Diencephalon (tissue), 1 donor: ENCODE measurements at places on chromosomes 5 and 9. TPM values are rescaled to one million over a fixed set of nuclear protein-coding genes. Genes with fewer than 3 reads are reported as not detected.

The GRIA1 gene
- 141 TPM for total RNA-seq

The ENTPD8 gene
- total RNA-seq = not detected

The PIP5K1B gene
- total RNA-seq = 7.6 TPM

The NMUR2 gene
- total RNA-seq = not detected

The MRRF gene
- 25.1 TPM for total RNA-seq

The CCL28 gene
- total RNA-seq = 0.46 TPM

The IGFBPL1 gene
- total RNA-seq = 38.3 TPM

The GLT6D1 gene
- not detected for total RNA-seq

The TMED9 gene
- total RNA-seq = 44.8 TPM

The ADAMTSL1 gene
- 27.2 TPM for total RNA-seq

The ALDOB gene
- total RNA-seq = 0.23 TPM

The GPR151 gene
- total RNA-seq = 0.46 TPM

The PCDHB9 gene
- total RNA-seq = 9.2 TPM

The EGFLAM gene
- total RNA-seq = 5.8 TPM

The PKD2L2 gene
- total RNA-seq = 0.46 TPM

The TAF11L5 gene
- not detected for total RNA-seq

The WDR38 gene
- 2.1 TPM for total RNA-seq

The CRAT gene
- 31.1 TPM for total RNA-seq

The DRD1 gene
- 27.0 TPM for total RNA-seq

The GGTA1 gene
- total RNA-seq = 3.5 TPM

The NRARP gene
- total RNA-seq = 5.8 TPM

The LMNB1 gene
- total RNA-seq = 56.7 TPM

The PCDHB4 gene
- total RNA-seq = 5.3 TPM

The CXCL14 gene
- 10.6 TPM for total RNA-seq

The PPP1R26 gene
- total RNA-seq = 33.0 TPM

The CDKN2B gene
- total RNA-seq = 0.92 TPM

The MIGA2 gene
- total RNA-seq = 23.8 TPM

The RARS1 gene
- total RNA-seq = 171 TPM

The ATP10B gene
- 2.8 TPM for total RNA-seq

The TRIM36 gene
- 102 TPM for total RNA-seq

The REEP2 gene
- 123 TPM for total RNA-seq

The SLC28A3 gene
- total RNA-seq = 0.23 TPM

The FBXW5 gene
- total RNA-seq = 63.9 TPM

The FAT2 gene
- 7.2 TPM for total RNA-seq

The CDH9 gene
- total RNA-seq = 57.4 TPM

The TICAM2 gene
- total RNA-seq = 2.8 TPM

The CRHBP gene
- total RNA-seq = 17.8 TPM

The PCDHA11 gene
- total RNA-seq = 22.8 TPM

The GEMIN5 gene
- total RNA-seq = 22.6 TPM

The SUSD3 gene
- total RNA-seq = 1.4 TPM

The AHRR gene
- total RNA-seq = 1.6 TPM

The PCDHGB4 gene
- total RNA-seq = 14.8 TPM

The PCDHGA5 gene
- total RNA-seq = 7.2 TPM

The CDH10 gene
- total RNA-seq = 48.2 TPM

The LMBRD2 gene
- total RNA-seq = 65.3 TPM

The OSMR gene
- total RNA-seq = 2.8 TPM

The PLAC8L1 gene
- 0.69 TPM for total RNA-seq

The IFNA13 gene
- not detected for total RNA-seq

The PAEP gene
- not detected for total RNA-seq

The C9orf72 gene
- 61.8 TPM for total RNA-seq

The TMOD1 gene
- total RNA-seq = 5.5 TPM

The INSL4 gene
- total RNA-seq = not detected

The ANKRD34B gene
- total RNA-seq = 3.0 TPM

The SAPCD2 gene
- total RNA-seq = 4.2 TPM

The ADGRD2 gene
- 0.46 TPM for total RNA-seq

The PTPN3 gene
- 23.5 TPM for total RNA-seq

The STK32A gene
- total RNA-seq = 25.4 TPM

The SMIM3 gene
- total RNA-seq = 2.8 TPM
